ENCODE measurements at places on chromosomes 2 and 18.

- ATAC-seq, result no peak
These were observed 58.9 kb downstream of the ANKMY1 start for GRCh38 chr2:240498958-240499260.

- ATAC-seq, result no peak
These were observed 117.5 kb downstream of the TMEM163 start for GRCh38 chr2:134601264-134601663.

DNA sequence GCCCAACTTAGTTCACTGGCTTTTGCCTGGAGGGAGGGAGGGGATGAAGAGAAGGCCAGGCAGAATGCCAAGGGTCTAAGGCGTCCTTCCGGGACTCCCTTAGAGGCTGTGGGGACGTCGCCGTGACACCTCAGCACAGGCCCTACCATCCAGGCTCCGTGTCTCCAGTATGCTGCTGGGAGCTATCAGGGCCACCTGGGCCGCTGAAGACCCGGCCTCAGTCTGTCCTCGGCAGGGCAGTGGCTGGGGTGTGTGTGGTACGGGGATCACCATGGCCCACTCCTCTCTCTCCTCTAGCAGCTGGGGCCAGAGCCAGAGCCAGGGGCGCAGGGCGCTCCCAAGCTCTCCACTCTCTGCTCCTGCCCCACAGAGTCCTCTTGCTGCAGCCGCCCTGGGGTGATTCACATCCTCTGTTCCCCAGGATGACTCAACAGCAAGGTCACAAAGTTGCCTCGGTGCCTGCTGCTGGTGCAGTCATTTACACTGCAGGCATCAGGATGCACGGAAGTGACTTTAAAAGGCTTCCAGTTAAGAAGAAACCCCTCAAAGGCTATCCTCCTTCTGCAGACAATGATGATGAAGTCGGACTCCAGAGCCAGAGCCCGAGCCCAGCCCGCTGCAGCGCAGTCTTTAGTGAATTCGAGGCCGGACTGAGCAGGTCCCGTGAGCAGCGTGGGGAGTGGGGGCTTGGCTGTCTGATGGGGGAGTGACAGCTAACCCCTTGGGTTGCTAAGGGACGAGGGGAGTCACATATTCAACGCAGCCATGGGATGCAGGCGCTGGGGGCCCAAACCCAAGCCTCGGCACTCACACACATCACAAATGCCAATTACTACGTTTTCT, 31.9 kb downstream of the SNORC start:
- no peak for ATAC-seq

DNA sequence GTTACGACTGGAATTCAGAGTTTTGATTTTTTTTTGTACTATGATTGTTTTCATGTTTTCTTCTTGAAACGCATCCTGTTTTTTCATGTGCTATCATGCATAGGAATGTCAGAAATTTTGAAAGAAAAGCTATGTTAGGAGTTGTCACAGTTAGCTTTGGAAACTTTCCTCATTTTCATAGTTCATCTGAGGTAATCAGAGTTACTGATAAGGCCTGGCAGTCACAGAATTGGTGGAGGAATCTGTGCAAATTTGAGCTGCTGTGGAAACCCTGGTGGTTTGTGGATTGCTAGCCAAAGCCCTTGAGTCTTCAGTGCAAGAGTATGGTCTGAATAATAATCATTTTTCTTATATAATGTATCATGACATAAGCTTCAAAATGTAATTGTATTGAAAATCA, 401.0 kb downstream of the CNTNAP5 start:
- no peak for ATAC-seq

- ATAC-seq, result no peak
These were observed 71.1 kb upstream of the HPCAL1 start for GRCh38 chr2:10231551-10232085.

GRCh38 chr2:40403233-40403836, 48.6 kb downstream of the SLC8A1 start:
- peak; percentile 79 for ATAC-seq

- no peak for ATAC-seq
These were observed 36.9 kb downstream of the ST8SIA3 start for GRCh38 chr18:57389271-57389670.

GRCh38 chr2:79981316-79981715, 323.2 kb downstream of the LRRTM1 start:
- no peak for ATAC-seq

DNA sequence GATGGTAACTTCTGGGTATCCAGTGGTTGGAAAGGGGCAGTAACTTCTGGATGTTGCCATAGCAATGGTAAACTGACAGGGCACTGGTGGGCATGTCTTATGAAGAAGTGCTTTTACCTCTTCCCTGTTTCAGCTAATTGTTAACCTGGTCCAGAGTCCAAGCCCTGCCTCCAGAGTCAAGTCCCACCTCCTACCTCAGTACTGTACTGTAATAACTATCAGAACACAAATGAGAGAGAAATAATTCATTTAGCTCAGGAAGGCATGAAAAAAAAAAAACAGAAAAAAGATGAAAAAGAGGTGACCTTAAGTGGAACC, 237.0 kb downstream of the ZNF804A start:
- no peak for ATAC-seq

- ATAC-seq, result no peak
These were observed 555.2 kb downstream of the CMPK2 start for GRCh38 chr2:6310256-6311215.

GRCh38 chr2:45826460-45826859, 175.0 kb downstream of the PRKCE start:
- no peak for ATAC-seq

DNA sequence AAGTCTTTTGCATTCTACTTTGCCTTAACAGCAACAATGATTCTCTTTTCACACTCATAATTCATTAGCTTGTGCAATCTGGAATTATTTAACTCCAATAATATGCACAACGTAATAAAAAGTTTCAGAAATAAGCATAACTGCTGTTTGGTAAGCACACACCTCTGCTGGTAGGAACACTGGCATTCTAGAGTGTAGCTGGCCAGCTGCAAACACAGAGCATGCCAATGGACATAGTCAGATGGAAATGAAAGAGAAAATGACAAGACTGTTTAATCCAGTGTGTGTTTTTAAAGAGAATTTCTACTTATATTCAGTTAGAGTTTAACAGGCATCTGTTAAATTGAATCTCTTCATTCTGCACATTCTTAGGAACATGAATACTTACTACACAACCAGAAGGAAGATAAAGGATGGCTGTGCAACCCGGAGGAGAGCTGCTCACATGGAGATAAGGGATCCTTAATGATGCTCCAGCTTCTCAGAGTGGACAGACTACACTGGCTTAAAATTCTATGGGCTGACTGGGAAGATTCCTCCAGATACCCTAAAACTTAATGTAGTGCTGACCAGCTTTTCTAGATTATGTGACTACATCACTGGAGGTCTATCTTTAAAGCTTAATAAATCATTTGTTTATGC, 94.6 kb upstream of the CHAC2 start:
- no peak for ATAC-seq

GRCh38 chr2:10846110-10846861, 33.7 kb upstream of the PDIA6 start:
- peak; percentile 66 for ATAC-seq

GRCh38 chr2:174063492-174064092, 98.4 kb upstream of the SP3 start:
- ATAC-seq, result no peak
